Mononuclear cell (primary cell): ENCODE measurements at places on chromosomes 11 and 22. TPM values are rescaled to one million over a fixed set of nuclear protein-coding genes. Genes with fewer than 3 reads are reported as not detected.

Gene CST6
- not detected for total RNA-seq

Gene CECR2
- 0.10 TPM for total RNA-seq

Gene RAB38
- 1.3 TPM for total RNA-seq

Gene CD3D
- total RNA-seq, result 122 TPM

Gene CHRNA10
- total RNA-seq, result 0.31 TPM

Gene KRTAP5-7
- 0.10 TPM for total RNA-seq

Gene CDC42EP2
- not detected for total RNA-seq

Gene RCOR2
- not detected for total RNA-seq

Gene KCNJ1
- 0.10 TPM for total RNA-seq

Gene ISX
- not detected for total RNA-seq

Gene SORL1
- total RNA-seq, result 216 TPM

Gene UCP3
- 1.7 TPM for total RNA-seq

Gene MAPK8IP2
- total RNA-seq, result 0.10 TPM

Gene RBM14
- total RNA-seq, result 76.4 TPM

Gene DDX25
- 0.10 TPM for total RNA-seq

Gene SCGB1C1
- not detected for total RNA-seq

Gene UBQLNL
- 0.52 TPM for total RNA-seq

Gene MS4A6E
- not detected for total RNA-seq

Gene SNX32
- not detected for total RNA-seq

Gene CD3E
- 136 TPM for total RNA-seq

Gene CALCA
- total RNA-seq, result not detected

Gene KREMEN1
- total RNA-seq, result 0.42 TPM

Gene NXPE1
- total RNA-seq, result not detected

Gene SCARF2
- total RNA-seq, result 1.6 TPM

Gene CYB5R3
- total RNA-seq, result 28.1 TPM

Gene CADM1
- 4.2 TPM for total RNA-seq

Gene TMEM86A
- 4.2 TPM for total RNA-seq

Gene RASD2
- 0.52 TPM for total RNA-seq

Gene CDHR5
- total RNA-seq, result 0.10 TPM

Gene CHADL
- 1.5 TPM for total RNA-seq

Gene C11orf65
- 0.31 TPM for total RNA-seq

Gene LIF
- total RNA-seq, result 4.2 TPM

Gene B3GAT1
- total RNA-seq, result 0.73 TPM

Gene MED17
- total RNA-seq, result 48.0 TPM
